Fibroblast of lung (primary cell): ENCODE measurements at places on chromosomes 16 and 17.

GRCh38 chr17:18143044-18143936, 34.7 kb downstream of the MYO15A start:
- no peak for DNase-seq
- H3K36me3 ChIP-seq, result no peaks in the 10 kb centered on the region
- H3K27me3 ChIP-seq, result no peaks in the 10 kb centered on the region

GRCh38 chr16:49986351-49987124, 38.5 kb upstream of the CNEP1R1 start:
- peak overlapping the region; percentile 34 for H3K4me3 ChIP-seq
- no peaks in the 10 kb centered on the region for H3K4me1 ChIP-seq
- no peak overlapping the region for H3K27ac ChIP-seq

DNA sequence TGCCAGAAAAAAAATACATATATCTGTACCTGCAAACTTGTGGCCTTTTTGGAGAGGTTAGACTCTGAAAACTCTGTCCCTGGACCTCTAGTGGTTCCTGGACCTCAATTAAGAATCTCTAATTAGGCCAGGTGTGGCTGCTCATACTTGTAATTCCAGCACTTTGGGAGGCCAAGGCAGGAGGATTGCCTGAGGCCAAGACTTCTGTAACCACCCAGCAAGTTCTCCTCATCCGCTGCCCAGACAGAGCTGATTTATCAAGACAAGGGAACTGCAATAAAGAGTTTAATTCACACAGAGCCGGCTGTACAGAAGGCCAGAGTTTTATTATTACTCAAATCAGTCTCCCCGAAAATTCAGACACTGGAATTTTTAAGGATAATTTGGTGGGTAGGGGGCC, 4.2 kb downstream of the ASPA start:
- H3K4me1 ChIP-seq, result no peaks in the 10 kb centered on the region
- no peak overlapping the region for H3K4me3 ChIP-seq
- no peak for DNase-seq
- no peaks in the 10 kb centered on the region for H3K27me3 ChIP-seq
- no peaks in the 10 kb centered on the region for H3K36me3 ChIP-seq

- H3K27ac ChIP-seq, result no peak overlapping the region
- peaks cover 2% of the 10 kb centered on the region for H3K27me3 ChIP-seq
- no peak for DNase-seq
- H3K4me3 ChIP-seq, result no peak overlapping the region
- H3K4me1 ChIP-seq, result no peaks in the 10 kb centered on the region
- no peaks in the 10 kb centered on the region for H3K36me3 ChIP-seq
Measured at GRCh38 chr17:17628388-17629008, 37.0 kb upstream of the PEMT start.

GRCh38 chr16:87954826-87955225, 3.6 kb downstream of the BANP start:
- no peaks in the 10 kb centered on the region for H3K27me3 ChIP-seq
- H3K36me3 ChIP-seq, result peaks cover 6% of the 10 kb centered on the region
- H3K4me1 ChIP-seq, result peaks cover 13% of the 10 kb centered on the region
- H3K4me3 ChIP-seq, result no peak overlapping the region
